ENCODE measurements at places on chromosomes 1 and 21.

DNA sequence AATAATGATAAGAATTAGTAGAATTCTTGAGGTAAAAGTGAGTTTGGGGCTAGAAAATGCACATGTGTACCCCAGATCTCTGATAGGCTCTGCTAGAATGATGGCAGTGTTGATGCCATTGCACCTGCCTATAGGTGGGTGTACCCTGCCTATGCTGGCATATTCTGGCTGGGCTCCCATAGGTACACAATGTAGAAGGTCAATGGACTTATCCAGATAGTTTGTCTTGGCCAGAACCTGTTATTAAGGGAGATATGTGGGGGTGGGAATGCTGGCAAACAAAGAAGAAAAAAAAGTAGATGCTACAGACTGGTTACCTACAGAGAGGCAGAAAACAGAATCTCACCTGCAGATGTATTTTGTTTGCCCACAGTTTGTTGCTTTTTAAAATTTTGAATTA, 14.1 kb upstream of the KLHDC8A start:
- DNase-seq: no peak

GRCh38 chr1:216607067-216607697, 116.0 kb downstream of the ESRRG start:
- no peak for DNase-seq

- no peak for DNase-seq
These were observed 240.7 kb downstream of the BARHL2 start for GRCh38 chr1:90476411-90476810.

GRCh38 chr1:221801251-221801661, 59.4 kb upstream of the DUSP10 start:
- DNase-seq: no peak

GRCh38 chr1:58162952-58163550, 383.5 kb downstream of the OMA1 start:
- peak; percentile 44 for DNase-seq

DNA sequence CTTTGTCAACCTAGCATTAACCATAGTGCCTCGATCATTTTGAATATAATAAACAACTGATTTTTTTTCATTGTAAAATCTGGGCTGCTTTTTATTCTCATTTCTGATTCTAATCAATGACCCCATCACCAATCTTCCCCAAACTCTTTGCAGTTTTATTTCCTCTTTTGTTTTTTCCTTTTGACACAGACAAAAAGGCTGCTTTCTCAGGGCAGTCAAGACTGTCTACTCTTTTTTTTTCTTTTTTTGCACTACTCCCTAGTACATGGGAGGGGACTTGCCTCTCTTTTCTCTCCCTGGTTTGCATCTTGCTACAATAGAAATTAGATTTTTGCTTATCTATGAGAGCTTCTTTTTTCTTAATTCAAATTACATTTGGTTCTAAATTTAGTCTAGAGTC, 987.9 kb downstream of the ADGRL2 start:
- DNase-seq: no peak

- no peak for DNase-seq
These were observed 4.5 kb downstream of the RHBG start for GRCh38 chr1:156373546-156373945.

GRCh38 chr1:181100015-181100905, 11.8 kb downstream of the IER5 start:
- peak; percentile 24 for DNase-seq

- no peak for DNase-seq
These were observed 273.5 kb downstream of the FOXD2 start for GRCh38 chr1:47711184-47711847.

GRCh38 chr1:184218458-184219075, 167.0 kb downstream of the TSEN15 start:
- DNase-seq: no peak

GRCh38 chr1:4585216-4585615, 69.2 kb upstream of the AJAP1 start:
- no peak for DNase-seq

- no peak for DNase-seq
These were observed 142.0 kb downstream of the MAST2 start for GRCh38 chr1:45945426-45945825.

GRCh38 chr1:45452503-45452902, 38.5 kb downstream of the TESK2 start:
- no peak for DNase-seq

- DNase-seq: no peak
These were observed 26.3 kb downstream of the CLEC20A start for GRCh38 chr1:178470411-178470960.

- no peak for DNase-seq
These were observed 262.6 kb downstream of the CAMTA1 start for GRCh38 chr1:7047866-7048265.

DNA sequence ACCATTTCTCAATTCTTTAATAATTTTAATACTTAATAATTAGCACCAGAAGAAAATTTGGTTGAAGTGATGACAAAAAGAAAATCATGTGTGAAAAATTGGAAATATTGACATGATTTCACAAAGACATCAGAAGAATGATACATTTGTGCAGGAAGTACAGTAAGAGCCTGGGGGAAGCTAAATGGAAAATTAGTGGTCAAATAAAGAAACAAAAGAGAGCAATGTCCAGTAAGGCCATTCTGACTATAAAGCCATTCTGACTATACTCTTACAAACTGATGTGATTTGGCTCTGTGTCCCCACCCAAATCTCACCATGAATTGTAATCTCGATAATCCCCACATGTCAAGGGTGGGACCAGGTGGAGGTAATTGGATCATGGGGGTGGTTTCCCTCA, 48.6 kb upstream of the KCNE1 start:
- DNase-seq: no peak

DNA sequence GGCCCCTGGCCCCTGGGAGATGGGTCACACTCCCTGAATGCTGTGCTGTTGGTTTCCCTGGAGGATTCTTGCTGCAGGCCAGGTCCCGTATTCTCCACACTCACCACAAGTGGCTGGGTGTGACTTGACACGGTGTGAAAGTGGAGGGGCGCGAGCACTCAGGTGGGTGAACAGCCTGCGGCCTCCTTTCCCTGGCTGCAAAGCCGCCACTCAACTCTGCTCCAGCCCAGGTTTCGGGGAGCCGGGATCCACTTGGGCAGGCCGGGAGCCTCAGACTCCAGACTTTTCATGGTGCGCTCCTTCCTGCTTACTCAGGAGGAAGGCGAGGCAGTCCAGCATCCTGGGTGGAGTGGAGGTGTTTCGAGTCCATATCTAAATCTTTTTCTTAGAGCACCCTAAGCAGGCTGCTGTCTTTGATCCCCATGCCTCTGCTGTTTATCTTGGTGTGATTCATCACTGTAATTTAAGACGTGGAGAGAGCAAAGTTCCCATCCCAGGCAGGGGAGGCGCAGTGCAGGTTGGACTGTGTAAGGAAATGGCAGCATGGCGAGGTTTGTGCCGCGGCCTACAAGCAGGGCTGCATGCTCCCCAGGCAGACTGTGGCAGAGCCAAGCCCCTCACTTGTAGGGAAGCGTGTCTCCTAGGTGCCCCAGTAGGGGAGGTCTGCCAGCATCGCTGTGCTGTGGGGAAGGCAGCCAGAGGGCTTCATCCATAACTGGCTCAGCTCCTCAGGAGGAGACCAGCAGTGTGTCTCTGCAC, 29.6 kb downstream of the VANGL1 start:
- DNase-seq: no peak

DNA sequence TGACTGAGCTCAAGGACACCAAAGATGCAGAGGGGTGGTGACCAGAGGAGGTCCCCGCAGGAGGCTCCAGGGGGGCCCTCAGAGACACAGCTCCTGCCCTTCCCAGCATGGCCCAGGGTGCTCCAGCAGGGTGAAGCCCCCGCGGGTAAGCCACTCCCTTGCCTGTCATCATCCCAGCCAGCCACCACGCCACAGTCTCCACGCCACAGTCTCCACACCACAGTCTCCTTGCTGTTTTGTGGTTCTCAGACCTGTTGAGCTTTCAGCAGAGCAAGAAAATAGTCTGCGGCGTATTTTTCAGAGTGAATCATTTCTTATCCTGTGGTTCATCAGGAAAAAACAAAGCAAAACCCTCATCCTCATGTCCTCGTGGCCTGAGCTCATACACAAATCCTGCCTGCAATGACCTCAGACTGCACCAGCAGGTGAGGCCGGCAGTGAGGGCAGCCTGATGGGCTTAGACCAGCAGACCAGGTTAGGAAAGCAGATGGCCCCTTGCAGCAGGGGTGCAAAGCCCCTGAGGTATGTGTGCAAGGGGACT, 25.7 kb upstream of the ABCG1 start:
- no peak for DNase-seq

DNA sequence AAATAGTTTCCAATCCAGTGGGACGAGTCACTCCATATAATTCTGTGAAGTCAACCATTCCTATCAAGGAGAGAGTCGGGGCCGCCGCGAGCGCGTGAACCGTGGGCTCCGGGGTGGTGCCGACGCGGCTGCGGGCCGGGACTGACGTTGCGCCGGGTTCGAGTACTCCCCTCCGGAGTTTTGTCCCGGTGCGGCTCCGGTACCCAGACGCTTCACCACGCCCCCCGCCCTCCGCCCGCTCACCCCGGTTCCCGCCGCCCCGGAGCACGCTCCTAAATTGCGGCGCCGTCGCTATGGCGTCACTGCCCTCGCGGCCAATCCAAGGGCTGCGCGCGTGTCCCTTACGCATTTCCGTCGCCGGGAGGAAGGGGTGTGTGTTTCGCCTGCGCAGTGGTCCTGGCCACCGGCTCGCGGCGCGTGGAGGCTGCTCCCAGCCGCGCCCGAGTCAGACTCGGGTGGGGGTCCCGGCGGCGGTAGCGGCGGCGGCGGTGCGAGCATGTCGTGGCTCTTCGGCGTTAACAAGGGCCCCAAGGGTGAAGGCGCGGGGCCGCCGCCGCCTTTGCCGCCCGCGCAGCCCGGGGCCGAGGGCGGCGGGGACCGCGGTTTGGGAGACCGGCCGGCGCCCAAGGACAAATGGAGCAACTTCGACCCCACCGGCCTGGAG, at the start of gene ATAD3B:
Gene ATAD3B (plus strand): TSS at position 377 of the 664 bp plus-strand sequence. CDS start 120 bp downstream, at position 497.
- peak; percentile 86 for DNase-seq

DNA sequence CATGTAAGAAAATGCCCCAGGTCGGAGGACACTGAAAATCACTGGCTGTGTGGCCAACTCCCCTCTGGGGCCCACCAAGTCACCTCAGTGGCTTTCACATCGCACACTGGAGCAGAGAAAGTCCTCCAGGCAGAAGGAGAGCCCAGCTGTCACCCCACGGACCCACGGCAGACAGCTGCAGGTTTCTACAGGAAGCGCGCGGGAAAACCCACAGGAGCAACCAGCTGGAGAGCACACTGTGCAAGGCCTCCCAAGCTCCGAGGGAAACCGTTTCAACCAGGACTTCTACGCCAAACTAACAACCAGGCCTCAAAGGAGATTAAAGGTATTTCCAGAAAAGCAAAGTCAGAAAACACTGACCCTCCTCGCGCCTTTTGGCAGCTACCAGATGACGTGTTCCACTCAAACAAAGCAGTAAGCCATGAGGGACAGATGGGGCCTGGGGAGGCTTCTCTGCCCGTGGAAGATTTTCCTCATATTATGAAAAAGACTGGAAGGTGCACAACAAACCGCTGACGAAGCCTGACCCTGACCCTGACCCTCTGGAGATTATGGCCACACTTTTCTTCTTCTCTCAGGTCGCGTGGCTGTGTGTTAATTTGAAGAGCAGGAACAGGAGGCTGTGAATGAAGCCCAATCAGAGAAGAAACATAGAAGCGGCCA, 21.0 kb downstream of the WDR4 start:
- DNase-seq: no peak

GRCh38 chr1:112358061-112358770, 37.8 kb upstream of the CTTNBP2NL start:
- no peak for DNase-seq

GRCh38 chr1:3658231-3658615, 5.9 kb downstream of the TP73 start:
- DNase-seq: no peak

GRCh38 chr1:162736633-162737067, 53.9 kb upstream of the HSD17B7 start:
- no peak for DNase-seq

- peak; percentile 58 for DNase-seq
These were observed 27.5 kb downstream of the OVGP1 start for GRCh38 chr1:111399792-111400610.

DNA sequence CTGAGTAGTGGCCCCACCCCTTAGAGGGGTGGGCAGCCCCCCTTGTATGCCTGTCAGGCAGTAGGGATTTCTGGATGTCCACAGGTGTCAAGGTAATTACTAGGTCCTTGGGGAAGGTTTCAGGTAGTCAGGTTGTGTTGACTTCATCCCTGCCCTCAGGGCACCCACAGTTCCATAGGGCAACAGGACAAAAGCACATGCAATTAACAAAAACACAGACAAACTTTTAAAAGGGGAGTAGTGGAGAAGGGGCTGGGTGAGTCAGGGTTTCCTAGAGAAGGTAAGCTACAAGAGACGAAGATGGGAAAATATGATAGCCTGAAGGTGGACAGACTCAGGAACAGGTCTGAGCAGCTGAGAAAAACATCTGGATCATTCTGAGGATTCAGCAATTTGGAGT, 14.1 kb downstream of the KRTCAP2 start:
- DNase-seq: no peak

DNA sequence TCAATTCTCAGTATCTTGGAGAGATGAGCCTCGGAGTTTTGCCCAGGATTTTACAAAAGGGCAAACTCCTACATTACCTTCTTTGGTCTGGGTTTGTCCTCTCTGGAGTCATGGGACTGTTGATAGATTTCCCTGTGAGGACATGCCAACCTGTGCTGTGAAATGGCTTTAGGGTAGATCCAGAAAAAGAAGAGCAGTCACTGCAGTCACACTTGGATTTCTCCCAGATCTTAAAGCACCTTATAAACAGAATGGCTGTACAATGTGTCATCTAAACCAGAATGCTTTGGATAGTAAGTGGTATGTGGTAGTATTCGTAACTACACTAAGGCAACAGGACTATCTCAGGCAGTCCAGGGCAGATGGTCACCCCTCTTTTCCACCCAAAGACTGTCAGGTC, 1.9 kb upstream of the CSRP1 start:
- no peak for DNase-seq

- no peak for DNase-seq
These were observed 2.2 kb downstream of the NAV1 start for GRCh38 chr1:201540846-201541735.

GRCh38 chr1:45359882-45360513, 19.8 kb upstream of the MUTYH start:
- peak; percentile 71 for DNase-seq

All from KBM-7 (cell line).